ENCODE measurements at places on chromosomes 12 and 14. TPM values are rescaled to one million over a fixed set of nuclear protein-coding genes. Genes with fewer than 3 reads are reported as not detected.
A peak's percentile ranks its signal among the peaks of the same experiment; 100 is the strongest.

DNA sequence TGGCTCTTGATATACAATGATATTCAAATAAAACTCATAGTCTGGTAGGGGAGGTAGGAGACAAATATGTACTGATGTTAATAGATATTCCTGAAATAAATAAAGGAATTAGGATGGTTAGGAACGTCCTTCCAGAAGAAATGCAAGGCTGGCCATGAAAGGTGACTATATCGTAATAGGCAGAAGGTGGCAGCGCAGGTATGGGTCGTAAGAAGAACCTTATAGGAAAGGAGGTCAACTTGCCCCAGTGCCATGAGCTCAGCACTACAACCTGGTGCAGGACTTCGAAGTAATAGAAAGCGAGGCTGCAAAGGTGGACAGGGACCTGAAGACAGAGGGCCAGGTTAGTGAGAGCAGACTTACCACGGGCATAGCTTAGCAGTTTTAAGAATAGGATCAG lies 55.3 kb upstream of the FGD4 start:
- DNase-seq, result no peak

Gene CMKLR1
- total RNA-seq, result 8.4 TPM

- peak; percentile 33 for DNase-seq
Measured at GRCh38 chr12:119659289-119659897, 8.5 kb upstream of the PRKAB1 start.

Gene PLEKHG7
- total RNA-seq, result 0.29 TPM

DNA sequence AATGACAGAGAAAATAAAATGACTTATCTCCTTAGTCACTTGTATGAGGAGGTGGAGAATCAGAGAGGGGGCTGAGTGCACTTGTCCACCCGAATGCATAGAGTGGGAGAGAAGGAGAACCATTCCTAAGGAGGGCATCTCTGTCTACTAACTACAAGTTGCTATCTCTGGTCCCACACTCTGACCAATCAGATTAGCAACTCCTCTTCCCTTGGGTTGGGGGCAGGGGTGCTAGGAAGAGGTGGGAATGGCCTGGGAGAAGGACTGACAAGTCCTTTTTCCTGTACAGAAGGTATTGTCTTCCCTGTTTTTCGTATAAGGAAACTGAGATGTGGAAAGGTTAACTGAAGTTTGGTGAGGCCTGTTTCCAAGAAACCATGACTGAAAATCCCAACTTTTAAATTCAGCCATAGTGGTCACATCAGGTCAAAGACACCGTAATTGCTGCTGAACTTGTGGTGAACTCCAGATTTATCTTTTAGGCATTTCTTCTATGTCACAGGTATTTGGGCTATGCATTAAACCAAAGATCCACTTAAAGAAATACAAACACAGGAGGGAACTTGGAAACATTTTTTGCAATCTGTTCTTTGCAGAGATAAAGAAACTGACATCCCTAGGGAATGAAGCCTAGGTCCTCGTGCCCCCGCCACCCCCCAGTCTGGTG lies 207.8 kb downstream of the CRADD start:
- no peak for DNase-seq

- no peak for DNase-seq
Measured at GRCh38 chr12:2355198-2355597, 302.4 kb downstream of the CACNA1C start.

GRCh38 chr12:68119724-68120211 lies 39.8 kb downstream of the IFNG start:
- DNase-seq, result no peak

All from mucosa of gallbladder (tissue), 1 donor.